Left forelimb (tissue), 1 donor: ENCODE measurements at places on chromosomes 11 and 22.

DNA sequence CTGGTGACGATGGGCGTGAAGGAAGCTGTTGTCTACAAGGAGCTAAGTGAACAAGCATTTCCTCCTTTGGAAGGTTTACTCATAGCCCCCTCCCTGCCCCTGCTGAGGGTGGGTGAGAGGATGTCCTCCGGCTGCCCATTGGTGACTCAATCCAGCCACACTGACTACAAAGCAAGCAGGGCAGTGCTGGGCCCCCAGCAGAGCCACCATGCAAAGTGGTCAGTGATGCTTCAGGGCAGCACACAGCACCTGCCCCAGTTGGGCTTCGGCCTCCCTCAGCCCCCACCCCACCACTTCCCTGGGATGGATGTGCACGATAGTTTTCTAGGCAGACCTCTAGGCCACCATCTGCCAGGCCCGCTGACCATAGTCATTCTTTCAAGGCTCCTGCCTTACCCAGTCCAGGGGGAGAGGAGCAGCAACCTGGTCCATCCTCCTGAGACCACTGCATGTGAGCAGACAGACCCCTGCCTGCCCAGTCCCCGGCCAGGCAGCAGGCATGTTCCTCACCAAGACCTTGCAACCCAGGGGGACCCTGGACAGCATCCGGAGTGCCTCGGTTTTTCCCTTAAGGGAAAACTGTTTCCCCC lies 125.1 kb downstream of the BCR start:
- DNase-seq = peak; percentile 58

GRCh38 chr11:134425413-134425812 lies 13.4 kb upstream of the B3GAT1 start:
- no peak for DNase-seq

GRCh38 chr11:102926517-102926916 lies 29.0 kb downstream of the MMP13 start:
- DNase-seq = no peak

DNA sequence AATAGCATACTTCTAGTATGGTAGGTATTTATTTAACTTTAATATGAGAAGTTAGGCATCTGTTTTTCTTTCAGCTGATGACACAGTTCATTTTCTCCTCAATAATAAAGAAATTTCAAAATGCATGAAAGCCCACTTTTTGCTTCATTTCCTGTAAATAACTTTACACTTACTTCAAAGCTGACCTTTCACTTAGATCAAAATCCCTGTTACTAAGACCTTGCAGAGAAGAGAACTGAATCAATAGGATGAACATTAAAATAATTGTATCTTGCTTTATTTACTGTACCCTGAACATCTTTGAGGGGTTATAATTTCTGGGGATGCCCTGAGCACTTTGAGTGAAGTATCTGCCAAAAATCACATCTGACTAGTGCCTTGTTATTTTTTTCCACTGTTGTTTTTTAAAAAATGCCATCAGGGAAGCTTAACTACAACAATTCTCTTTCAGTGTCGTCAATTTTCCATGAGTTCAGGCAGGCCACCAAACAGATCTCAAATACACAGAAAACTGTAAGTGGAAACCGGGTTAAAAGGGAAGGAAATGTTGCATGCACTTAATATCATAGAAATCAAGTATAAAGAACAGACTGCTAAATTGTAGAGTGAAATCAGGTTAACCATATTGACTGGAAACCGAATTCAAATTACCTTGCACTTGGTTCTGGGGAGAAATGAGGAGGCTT lies 206.2 kb downstream of the MAML2 start:
- DNase-seq = no peak

DNA sequence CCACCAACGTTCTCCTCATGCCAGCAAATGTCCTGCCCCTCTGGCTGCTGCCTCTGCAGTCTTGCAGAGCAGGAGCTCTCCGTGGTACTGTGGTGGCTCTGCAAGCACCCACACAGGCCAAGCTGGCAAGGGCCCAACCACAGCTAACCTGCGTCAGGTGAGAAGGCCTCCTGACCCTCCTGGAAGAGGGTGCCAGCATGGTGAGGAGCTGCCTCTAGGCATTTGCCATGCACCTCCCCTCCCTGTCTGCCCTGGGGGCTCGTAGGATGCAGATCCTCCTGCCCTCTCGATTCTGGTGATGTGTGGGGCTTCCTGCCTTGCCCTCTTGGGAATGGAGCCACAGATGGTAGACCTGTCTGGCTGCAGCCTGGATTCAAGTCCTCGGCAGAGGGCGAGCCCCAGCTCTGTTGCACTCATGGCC lies 1408.8 kb downstream of the TBC1D22A start:
- no peak for DNase-seq
